Nephron progenitor cell (in vitro differentiated cells): ENCODE measurements at places on chromosomes 7 and 10.

GRCh38 chr7:119660080-119660479 lies 612.9 kb upstream of the KCND2 start:
- DNase-seq, result no peak

- peak; percentile 87 for DNase-seq
Measured at GRCh38 chr10:86306628-86307278, 59.8 kb downstream of the GRID1 start.

DNA sequence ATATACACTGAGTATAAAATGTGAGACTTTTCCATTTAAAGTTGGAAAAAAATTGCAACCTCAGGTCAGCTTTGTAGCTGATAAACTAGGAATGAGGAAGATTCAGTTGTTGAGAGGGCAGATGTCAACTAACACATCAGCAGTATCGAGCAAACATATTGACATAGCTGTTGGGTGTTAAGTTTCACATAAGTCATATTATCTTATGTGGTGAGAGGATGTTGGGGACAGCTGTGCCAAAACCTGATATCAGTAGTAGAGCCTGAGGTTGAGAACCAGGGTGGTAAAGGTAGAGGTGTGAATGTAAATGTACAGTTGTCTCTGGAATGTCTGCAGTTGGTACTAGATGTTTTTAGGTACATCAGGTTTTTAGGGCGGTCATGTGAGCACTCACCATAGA lies 5.0 kb downstream of the ZRANB1 start:
- no peak for DNase-seq

- DNase-seq, result no peak
Measured at GRCh38 chr10:118590334-118590733, 5.1 kb downstream of the PRLHR start.

- peak; percentile 17 for DNase-seq
Measured at GRCh38 chr10:92045641-92046106, 122.1 kb downstream of the BTAF1 start.

DNA sequence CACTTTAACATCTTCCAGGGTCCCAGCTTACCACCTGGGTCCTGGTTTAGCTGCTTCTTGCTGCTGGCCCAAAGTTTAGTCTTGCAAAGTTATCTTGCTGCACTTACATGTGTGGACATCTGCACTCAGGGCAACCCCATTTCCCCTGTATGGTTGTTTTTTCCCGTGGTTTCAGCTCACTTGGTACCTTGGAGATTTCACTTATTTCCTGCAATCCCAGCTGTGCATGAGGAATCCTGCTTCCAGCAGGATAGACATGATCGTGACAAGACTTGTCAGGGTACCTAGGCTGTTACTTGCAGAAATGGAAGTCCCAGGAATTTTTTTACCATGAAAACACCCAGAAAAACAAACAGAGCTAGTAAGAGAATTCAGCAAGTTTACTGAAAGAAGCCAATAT lies 95.9 kb upstream of the LEP start:
- no peak for DNase-seq

- no peak for DNase-seq
Measured at GRCh38 chr10:37895674-37896073, 38.3 kb upstream of the ZNF248 start.

DNA sequence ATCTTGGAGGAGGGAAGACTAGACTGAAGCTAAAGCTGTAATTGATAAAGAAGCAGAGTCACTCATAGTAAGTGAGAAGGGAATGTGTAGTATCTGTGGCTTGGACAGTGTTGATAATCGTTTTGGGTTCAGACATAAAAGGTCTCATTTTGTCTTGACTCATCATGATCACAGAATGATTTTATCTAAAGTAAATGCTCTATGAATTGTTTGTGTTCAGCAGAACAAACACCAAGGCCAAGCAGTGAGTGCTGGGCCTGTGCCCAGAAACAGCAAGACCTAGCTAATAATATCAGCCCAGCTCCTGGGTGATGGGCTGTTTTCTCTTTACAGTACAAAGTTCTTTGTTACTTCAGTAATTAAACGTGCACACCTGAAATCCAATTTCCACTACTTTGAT lies 26.7 kb upstream of the CD36 start:
- DNase-seq, result no peak

GRCh38 chr10:97006364-97006763 lies 174.3 kb downstream of the LCOR start:
- DNase-seq, result no peak
